Left hindlimb (tissue), 1 donor: ENCODE measurements at places on chromosomes 13 and 19.

DNA sequence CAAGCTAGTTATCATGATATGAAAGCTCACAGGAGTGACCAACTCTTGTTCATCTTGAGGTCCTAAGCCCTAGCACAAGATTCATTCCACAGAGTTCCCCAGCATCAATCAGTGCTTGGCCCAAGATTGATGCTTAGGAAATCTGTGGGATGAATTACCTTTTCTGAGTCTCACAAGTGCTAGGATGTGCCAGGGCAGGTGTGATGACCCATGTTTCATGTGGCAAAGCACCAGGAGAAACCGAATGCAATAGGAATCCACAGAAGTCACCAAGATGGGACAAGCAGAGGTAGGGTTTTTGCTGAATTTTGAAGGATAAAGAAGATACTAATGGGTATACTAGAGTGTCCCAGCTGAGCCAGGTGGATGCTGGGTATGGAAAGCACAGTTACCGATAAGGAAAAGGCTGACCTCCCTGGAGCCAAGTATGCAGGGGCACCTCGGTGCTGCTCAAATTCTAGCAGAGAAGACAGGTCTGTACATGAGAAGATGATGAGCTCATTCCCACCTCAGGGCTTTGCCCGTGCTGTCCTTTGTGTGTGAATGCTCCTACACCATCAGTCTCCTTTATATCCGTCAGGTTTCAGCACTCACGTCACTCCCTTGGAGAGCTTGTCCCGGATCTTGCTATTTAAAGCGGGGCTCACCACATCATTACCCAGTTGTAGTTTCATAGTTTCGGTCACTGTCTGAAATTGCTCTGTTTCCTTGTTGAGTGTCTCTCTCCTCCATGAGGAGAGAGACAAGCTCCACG lies 168.9 kb upstream of the TSC22D1 start:
- DNase-seq, result no peak

DNA sequence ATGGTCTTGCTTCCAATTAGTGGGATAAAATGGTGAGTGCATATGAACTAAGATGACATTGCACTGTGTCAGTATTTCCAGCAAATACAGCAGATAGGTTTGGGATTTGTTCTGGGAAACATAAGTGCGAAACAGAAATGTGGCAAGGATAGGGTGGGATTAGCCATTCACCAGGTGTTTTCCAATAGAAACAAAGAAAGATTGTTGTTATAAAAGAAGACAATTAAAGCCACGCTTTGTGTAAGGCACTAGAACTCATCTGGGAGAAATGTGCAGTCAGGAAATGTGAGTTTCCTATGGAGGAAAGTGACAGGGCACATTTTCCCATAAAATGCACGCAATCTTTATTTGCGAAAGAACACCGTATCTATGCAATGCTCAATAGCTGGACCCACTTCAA lies 1547.8 kb downstream of the EFNB2 start:
- DNase-seq, result no peak

DNA sequence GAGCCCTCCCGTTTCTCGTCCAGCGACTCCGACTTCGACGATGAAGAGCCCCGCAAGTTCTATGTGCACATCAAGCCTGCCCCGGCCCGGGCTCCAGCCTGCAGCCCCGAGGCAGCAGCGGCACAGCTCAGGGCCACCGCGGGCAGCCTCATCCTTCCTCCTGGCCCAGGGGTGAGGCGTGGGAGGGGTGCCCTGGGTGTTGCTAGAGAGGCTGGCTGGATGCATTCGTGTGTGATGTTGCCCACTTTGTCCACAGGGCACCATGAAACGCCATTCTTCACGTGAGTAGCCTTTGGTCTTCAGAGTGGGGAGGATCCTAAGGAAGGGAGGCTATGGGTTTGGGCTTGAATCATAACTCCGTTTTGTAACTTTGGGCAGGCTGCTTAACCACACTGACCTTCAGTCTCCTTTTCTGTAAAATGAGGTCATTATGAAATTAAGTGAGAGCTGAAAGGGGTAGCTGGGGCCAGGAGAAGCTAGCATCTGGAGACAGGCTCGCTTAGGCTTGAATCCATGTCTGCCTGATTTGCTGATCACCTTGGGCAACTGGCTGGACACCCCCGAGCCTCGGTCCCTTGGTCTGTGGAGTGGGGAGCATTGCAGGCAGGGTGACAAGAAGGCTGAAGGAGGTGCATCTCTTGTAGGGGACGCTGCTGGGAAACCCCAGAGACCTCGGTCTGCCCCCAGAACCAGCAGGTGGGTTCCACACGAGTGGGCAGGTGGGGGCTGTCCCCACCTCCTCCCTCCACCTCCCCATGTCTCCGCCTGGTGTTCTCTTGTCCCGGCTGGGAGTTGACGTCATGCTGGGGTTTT lies 18.7 kb upstream of the B3GNT3 start:
- DNase-seq, result no peak

- DNase-seq, result no peak
Observed at GRCh38 chr13:109764470-109765291, 21.7 kb downstream of the IRS2 start.

- DNase-seq, result peak; percentile 87
Observed at GRCh38 chr19:664913-665443, 2.0 kb upstream of the RNF126 start.

- DNase-seq, result peak; percentile 62
Observed at GRCh38 chr19:50496189-50497021, 14.6 kb downstream of the JOSD2 start.

DNA sequence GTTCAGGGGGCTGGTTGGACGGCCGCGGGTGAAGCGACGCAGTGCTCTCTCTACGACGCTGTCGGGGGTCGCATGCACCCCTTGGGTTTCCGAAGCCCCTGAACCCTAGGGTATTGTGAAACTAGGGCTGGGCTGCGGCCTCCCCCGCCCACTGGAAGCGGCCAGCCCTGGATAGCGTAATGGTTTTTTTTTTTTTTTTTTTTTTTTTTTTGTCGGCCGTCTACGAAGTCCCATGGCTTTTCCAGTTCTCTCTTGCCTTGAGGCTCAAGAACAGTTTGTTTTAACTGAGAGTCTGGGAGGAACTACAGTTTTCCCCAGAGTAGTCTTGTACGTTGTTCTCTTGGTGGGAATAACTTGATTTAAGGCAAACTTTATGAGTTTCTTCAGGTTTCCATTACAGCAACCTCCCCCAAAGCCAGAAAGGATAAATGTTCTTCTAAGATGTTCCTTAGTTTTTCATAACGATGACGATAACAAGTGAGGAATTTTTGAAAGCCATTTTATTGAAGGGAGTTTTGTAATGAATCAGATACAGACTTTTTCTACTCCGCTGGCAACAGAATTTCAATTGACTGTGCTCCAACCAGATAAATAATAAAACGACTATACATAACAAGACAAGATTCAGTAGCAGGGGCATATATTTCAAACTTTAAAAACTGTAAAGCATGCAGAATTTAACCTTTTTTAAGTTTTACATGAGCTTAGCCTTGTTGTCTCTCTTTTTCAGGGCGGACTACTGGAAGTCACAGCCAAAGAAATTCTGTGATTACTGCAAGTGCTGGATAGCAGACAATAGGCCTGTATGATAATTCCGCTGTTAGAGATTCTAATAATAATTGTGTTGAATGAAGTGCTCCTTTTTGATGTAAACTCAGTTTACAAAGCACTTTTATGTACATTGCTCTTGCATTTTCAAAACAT lies 867 bp downstream of the WBP4 start:
- no peak for DNase-seq

- DNase-seq, result peak; percentile 95
Observed at GRCh38 chr13:23579072-23579895, 9.1 kb downstream of the TNFRSF19 start.

- DNase-seq, result peak; percentile 83
Observed at GRCh38 chr13:52455677-52456041, 381 bp downstream of the CKAP2 start.

DNA sequence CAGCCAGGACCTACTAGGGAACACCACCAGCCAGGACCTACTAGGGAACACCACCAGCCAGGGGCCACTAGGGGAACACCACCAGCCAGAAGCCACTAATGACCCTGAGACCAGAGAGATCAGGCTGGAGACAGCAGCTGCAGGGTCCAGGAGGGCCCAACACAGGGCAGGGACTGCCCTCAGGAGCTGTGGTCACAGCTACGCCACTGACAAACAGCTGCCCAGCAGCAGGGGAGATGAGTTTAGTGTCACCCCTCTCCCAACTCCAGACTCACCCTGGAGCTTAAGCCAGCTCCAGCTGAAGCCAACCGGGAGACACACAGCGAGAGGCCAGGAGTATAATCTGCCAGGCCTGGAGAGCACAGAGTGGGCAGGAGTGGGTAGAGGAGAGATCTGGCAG lies 25.7 kb downstream of the TUBGCP3 start:
- no peak for DNase-seq

DNA sequence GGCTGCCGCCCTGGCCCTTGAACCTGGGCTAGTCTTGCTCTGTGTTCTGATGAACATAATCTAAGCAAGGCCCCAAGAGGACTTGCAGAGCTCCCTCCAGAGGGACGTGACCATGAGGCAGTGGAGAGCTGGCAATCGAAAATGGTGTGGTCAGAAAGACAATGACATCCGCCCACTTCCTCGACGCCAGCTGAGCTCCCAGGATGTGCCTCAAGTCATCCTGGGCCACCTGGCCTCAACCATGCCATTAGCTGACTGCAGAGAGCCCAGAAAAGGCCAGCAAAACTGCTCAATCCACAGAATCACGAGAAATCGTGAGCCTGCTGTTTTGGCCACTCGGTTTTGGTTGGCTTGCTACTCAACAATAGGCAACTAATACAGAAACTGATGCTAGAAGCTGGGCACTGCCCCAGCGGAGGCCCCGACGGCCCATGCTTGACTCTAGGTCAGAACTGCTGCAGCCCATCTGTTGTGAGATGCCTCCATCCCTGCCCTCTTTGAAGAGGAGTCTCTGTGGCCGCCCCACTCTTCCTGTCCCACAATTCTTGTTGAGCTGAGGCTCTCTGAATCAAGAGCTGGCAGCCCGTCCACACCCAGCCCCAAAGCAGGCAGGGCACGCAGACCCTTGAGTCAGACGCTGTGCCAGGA lies 53.3 kb downstream of the STK24 start:
- DNase-seq, result no peak

- no peak for DNase-seq
Observed at GRCh38 chr13:112842343-112842856, 126.6 kb upstream of the MCF2L start.

- no peak for DNase-seq
Observed at GRCh38 chr13:29522044-29522685, 73.3 kb downstream of the SLC7A1 start.

DNA sequence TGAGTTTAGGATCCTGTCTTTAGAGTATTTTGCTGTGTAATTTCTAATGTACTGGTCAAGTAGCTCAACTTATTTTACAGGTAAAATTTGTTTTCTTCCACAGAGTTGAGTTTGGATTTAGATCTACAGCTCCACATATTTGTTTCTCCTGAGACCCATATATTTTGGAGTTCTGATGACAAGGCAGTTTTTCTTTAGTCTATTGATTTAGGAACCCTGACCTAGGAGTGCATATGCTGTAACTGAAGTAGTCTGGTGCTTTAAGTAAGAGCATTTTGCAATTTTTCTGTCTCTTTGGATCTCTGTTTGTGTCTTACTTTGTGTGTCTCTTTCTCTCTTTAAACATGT lies 19.5 kb upstream of the SPRY2 start:
- DNase-seq, result no peak

- no peak for DNase-seq
Observed at GRCh38 chr13:103178986-103179943, 113.0 kb upstream of the SLC10A2 start.

DNA sequence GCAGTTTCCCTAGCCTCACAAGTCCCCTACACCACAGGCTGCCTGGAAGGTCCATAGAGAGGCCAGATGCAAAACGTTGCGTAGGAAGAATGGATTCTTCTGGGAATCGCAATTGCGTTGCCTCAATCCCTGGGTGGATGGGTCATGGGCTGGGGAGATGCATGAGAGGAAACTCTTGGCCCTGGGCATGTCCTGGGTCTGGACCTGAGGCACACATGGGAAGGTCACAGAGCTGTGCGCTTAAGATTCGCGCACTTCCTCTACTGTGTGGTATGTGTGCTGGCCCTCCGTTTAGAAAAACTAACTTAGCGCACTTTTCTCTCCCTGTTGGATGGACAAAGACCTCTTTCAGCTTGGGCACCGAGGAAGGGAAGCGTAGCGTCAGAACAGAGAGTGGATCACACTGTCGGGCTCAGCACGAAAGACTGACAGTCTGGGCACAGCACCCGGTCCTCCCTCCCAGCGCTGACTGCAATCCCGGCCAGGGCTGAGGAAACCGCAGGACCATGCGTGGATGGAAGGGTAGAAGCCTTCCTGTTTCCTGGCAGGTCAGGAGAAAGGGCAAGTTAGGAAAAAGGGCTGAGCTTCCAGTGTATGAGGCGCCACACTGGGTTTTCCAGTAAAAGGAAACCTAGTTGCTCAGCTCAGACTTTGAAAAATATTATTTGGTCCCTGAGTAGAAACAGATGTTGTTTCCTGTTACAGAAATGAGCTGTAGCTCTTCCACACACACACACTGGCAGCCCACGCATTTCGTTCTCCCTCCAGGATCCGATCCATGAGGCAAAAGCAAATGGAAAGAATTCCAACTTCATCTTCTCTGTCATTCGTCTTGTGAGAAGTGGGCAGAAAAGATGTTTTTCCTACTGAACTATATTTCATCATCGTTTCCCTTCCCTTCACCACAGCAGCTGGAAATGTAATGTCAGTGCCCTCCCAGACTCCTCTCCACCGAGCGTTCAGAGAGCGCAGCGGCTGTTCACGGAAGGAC lies 86.0 kb downstream of the ING1 start:
- DNase-seq, result peak; percentile 91

GRCh38 chr13:100291624-100292023 lies 202.7 kb downstream of the PCCA start:
- no peak for DNase-seq

GRCh38 chr13:42498521-42498920 lies 75.4 kb upstream of the TNFSF11 start:
- no peak for DNase-seq

GRCh38 chr19:18453269-18454024 lies 15.5 kb upstream of the ISYNA1 start:
- no peak for DNase-seq

DNA sequence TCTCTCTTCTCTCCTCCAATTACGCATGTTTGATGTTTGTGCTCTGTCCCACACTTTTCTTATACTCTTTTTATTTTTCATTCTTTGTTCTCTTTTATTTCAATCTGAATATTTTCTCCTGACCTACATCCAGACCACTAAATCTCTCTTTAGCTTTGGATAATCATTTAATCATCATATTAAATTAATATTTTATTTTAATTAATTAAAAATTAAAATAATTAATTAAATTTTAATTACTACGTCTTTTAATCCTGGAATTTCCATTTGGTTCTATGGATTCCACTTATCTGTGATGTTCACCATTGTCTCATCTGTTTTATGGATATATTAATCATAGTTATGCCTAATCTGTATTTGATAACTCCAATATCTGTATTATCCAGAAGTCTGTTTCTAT lies 62.4 kb downstream of the SPACA7 start:
- no peak for DNase-seq
